ENCODE measurements at places on chromosomes 2 and 18.

DNA sequence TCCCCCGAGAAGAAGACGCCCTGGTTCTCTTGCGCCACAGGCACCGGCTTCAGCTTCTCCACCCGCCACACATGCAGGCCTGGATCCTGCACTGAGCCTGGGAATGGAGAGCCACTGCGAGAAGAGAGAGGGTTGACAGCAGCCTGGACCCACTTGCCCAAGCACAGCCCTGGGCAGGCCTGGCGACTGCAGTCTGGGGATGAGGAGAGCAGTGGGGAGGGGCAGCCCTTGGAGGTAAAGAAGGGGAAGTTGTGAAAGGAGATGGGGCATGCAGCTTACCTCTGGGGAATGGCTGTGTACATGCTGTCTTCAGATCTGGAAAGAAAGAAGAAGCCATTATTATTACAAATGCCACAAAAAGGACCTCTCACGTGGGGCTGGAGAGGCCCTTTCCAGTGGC lies 8.3 kb downstream of the CAPG start:
- no peak for DNase-seq

GRCh38 chr2:24576617-24577016 lies 85.6 kb downstream of the NCOA1 start:
- DNase-seq = no peak

DNA sequence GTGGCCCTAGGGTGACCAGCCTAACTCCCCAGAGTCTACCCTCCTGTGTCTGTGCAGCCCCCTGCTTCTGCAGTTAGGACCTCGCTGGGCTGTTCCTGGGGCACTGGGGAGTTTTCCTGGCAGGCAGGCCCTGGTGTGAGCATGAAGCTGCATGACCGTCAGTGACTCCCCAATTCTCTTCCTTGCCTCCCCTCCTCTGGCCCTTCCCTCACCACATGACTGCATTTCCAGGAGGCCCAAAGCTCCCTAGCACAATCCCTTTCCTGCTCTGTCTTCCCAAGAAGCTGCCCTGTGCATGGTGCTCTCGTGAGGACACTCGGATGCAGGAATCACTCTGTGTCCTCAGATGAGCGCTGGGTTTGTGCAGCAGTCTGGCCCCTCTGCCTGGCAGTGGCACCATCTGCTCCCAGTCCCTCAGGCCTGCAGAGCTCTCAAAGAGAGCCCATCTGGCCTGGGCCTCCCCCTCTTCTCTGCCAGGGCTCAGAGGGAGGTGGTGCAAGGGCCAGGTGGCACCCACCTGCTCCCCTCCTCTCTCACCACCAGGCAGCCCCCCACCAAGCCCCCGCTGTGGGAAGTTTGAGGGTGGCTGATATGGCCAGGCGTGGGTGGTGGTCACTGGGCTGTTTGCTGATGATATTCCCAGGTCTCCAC lies 125.6 kb upstream of the HS6ST1 start:
- no peak for DNase-seq

DNA sequence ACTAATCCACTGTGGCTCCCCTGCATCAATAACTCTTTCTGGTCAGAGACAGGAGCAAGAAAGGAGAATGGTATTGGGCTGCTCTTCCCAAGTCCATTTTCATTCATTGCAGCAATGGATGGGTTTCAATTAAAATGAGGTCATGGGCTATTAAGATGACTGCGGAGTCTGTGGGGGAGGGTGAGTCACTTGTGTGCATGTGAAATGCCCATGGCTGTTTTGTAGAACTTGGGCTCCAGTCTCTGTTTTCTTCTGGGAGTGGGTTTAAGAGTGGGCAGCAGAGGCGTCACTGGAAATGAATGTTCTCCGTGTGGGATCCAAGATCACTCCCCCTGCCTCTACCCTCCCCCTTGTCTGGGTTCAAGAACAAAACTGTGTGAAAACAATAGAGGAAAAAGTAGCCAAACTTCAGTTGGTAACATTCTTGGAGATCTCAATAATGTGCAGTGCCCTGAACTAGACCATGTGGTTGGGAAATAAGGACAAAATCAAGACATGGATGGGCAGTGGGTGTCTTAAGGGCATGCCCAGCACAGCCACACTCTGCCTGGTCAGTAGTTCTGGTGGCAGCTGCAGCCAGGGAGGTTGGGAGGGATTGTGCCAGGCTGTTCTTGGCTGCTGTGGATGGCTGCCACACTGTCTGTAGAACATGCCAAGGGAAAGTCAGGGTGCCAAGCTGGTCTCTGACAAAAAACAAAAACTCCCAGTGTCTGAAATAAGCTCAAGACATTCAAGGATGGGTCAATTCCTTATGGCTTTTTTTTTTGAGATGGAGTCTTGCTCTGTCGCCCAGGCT lies 68.2 kb upstream of the CXCR4 start:
- no peak for DNase-seq

DNA sequence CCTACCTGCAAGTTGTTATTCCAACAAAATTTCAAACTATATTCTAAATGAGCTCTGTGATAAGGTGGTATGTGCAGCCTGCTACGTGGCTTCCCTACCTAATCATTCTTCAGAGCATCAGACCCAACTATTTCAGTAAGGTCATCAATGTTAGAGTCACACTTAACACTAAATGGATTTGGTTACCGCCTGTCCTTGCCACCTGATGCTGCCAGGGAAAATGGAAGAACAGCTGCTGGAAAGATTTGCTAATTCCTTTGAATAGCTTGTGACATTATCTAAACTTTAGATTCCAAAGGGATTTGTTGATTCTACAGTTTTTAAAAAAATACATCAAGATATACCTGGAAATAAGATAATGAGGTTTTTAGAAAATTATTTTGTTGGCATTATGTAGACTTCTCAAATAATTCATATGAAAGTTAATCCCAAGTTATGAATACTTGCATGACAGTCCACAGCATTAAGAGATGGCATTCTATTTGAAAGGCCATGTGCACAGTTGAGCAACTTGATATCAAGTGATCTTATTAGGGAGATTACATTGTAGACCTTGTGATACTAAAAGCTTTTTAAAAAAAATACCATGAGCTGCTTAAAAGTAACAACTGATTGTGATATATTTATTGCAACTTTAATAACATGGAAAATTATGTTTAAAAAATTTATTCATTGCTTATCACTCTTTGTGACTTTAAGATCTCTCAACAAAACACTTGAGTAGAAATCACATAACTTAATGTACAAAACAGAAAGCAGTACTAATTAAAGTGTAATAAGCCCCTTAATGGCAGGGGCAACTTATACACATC lies 98.3 kb upstream of the UGP2 start:
- no peak for DNase-seq

DNA sequence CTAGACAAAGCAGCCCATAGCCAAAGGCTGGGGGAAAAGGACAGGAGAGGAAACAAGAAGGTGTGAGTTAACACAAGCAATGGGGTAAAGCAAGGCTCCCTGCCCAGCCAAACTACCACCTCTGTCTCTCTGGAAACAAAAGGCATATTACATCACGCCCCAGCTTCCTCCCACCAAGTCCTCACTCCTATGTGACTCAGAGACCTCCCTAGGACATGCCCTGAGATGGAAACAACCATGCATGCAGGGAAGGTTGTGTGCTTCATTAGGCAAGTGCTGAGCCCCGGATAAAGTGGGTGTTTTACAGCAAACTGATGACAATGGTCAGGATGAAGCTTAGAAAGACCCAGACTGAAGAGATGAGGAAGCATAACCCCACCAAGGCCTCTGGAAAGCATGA lies 9.0 kb upstream of the ATRAID start:
- DNase-seq = no peak

DNA sequence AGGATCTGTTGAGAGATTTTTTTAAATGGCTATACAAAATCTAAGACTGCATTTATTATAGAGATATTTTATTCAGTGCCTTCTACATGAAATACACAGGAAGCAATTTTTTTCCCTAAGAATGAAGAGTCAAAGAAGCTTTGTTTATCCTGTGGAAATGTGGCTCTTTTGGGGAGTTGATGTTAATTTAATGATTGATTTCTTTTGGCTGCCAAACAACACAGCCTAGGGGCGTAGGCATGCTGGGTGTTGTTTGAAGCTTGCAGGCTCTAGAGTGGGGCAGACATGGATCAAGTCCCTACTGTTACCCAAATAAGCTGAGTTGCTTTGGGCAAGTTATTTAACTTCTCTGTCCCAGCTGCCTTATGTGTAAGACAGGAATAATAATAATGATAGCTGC lies 21.1 kb upstream of the PLEK start:
- no peak for DNase-seq

DNA sequence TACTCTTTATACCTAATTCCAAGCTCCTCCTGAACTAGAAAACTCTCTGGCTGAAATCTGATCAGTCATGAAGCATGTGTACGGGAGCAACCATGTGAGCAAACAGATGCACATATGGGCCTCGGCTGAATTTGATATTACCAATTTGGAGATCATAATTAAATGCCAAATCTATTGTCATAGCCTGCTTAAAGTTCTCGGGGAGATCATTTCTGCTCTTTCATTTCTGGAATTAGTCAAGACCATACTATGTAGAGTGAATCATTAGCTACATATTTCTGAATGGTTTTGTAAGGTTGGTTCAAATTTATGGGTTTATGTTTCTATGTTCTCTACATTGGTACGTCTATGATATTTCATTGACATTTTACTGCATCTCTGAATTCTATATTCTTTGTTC lies 205.5 kb downstream of the UBE2E3 start:
- DNase-seq = no peak

GRCh38 chr18:54939361-54939917 lies 19.8 kb downstream of the CCDC68 start:
- DNase-seq = no peak

DNA sequence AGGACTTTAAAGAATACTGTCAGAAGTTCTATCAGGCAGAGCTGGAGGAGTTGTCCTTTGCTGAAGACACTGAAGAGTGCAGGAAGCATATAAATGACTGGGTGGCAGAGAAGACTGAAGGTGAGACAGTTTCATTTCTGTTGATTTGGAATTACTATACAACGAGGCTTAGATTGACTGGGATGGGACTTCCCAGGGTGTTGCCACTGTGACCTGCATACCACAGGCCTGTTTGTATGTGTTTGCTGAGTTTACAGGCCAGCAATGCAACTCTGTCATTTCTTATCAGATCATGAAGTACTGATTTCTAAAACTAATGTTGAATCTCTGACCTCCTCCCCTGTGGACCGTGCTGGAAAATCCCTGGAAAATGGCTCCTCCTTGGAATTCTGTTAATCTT lies 11.8 kb downstream of the SERPINB8 start:
- no peak for DNase-seq

DNA sequence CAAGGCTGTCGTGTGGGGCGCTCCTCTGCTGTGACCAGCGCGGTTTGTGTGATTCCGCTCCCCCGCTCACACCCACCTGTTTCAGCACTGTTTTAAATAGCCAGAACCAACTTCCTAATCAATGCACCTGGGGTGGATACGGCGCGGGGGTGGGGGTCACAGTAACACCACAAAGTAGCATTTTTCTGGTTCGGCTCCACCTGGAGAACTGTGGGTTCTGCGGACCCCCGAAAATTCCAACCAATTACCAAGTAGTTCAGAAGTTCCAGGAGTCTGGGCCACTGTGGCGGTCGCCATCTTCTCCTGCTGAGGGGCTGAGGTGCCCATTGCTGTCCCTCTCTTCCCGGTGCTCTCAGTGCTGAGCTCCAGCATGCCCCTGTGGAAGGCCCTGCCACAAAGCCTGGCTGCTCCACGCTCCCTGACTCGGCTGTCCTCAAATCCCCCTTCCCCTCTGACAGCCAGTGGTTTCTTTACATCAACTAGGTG lies 79.4 kb downstream of the GFPT1 start:
- DNase-seq = no peak

- DNase-seq = no peak
Observed at GRCh38 chr2:168607992-168608391, 151.9 kb downstream of the CERS6 start.

DNA sequence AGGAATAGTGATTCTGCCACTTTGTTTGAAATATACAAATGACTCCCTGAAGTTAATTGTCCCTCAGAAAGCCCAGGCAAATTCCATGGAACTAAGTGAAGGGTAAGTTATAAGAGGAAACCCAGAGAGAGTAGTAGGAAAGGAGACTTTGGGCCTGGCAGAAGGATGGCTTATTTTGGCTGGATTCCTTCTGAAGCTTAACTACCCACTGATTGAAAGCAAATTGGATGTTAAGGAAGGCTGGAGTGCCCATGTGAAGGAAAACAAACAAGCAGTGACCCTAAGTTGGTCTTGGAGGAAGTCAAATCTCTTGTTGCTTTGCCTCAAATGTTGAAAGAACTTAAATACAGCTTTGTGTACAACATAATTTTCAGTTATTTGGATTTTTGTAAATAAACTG lies 1106.4 kb upstream of the ZEB2 start:
- DNase-seq = no peak

DNA sequence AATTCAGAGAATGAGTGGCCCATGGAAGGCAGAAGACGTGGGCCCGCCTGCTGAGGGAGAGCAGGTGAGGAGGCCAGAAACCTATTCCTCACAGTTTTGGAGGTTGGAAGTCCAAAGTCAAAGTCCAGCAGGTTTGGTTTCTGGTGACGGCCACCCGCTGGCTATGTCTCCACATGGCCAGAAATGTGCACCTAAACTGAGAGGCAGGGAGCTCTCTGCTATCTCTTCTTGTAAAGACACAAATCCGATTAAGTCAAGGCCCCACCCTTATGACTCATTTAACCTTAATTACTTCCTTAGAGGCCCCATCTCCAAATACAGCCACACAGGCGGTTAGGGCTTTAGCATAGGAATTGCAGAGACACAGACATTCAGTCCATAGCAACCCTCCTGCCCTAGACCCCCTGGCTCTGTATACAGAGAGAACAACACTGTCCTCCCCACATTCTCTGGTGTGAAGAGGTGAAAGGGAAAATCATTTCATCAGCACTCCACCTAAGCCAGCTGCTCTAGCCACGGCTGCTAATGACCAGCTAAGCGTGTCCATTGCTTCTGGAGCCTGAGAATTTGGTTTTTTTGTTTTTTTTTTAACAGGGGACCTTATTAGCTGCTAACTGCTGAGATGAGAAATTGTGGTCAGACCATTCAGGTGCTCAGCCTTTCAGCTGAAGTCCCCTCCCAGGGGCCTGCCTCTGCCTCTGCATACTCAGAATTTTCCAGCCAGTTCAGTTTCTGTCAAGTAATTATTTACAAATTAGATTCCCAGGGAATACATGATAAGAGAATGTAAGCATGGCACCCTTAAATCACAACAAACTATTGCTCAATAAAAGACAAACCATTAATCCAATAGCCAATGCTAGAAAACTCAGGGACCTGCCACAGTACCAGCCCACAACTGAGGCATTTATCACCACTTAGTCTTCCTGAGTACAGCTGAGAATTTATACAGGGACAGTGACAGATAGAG lies 368.7 kb upstream of the ID2 start:
- no peak for DNase-seq

- no peak for DNase-seq
Observed at GRCh38 chr18:68086481-68086880, 570.0 kb upstream of the DSEL start.

- DNase-seq = no peak
Observed at GRCh38 chr2:226057365-226057764, 657.9 kb downstream of the NYAP2 start.

DNA sequence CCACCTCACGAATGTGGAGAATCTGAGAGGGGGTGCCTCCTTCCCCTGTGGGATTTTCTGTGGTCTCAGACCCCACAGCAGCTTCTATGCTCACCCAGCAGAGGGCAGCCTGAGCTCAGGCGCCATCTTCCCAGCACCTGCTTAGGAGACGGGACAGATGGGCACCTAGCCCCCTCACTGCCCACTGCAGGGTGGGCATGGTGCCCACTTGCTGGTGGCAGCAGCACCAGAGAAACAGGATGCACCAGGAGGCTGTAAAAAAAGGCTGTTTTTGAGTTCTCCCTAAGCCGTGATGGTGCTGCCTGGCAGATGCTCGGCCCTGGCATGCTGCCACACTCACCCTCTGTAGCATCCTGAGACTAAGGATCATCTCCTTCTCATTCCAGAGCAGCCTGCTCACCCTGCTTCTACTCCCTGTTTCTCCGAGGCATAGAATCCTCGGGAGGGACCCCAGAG lies 19.1 kb upstream of the SLC20A1 start:
- DNase-seq = peak; percentile 61

- DNase-seq = no peak
Observed at GRCh38 chr18:34929336-34929780, 111.9 kb upstream of the MAPRE2 start.

All from anterior cingulate cortex (tissue), 58 donors.